Glutamatergic neuron (in vitro differentiated cells): ENCODE measurements at places on chromosomes 6 and 20. TPM values are rescaled to one million over a fixed set of nuclear protein-coding genes. Genes with fewer than 3 reads are reported as not detected.

DNA sequence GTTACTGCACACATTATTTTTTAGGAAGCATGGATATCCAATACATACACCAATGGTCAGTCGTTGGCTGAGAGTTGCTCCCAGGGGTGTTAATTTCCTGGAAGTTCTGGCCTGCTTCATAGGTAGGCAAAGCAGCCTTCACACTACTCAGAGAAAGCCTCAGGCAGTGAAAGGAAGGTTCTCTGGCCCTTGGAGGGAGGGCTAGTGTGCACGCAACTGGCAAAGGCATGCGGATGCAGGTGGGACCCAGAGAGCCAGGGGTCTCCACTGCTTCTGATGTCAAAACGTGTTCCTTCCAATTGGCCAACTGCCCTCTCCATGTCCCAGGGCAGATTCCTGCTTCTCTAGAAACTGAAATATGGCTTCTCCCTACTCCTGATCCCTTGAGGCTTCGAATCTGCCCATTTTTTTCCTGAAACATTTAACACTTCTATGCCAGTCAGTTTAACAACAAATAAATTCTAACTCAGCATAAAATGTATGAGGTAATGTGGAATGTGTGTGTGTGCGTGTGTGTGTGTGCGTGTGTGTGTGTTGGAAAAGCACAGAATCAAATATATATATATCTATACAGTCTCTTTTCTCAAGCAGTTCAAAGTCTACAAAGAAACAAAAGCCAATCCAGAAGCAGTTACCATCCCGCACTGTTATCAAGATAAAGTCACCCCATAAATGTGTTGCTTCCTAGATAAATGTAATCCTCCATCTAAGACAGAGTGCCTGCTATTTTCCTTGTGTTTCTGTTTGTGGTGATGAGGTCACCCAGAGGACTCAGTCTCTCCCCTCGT is 94.0 kb upstream of the HIVEP1 start:
- DNase-seq: no peak

DNA sequence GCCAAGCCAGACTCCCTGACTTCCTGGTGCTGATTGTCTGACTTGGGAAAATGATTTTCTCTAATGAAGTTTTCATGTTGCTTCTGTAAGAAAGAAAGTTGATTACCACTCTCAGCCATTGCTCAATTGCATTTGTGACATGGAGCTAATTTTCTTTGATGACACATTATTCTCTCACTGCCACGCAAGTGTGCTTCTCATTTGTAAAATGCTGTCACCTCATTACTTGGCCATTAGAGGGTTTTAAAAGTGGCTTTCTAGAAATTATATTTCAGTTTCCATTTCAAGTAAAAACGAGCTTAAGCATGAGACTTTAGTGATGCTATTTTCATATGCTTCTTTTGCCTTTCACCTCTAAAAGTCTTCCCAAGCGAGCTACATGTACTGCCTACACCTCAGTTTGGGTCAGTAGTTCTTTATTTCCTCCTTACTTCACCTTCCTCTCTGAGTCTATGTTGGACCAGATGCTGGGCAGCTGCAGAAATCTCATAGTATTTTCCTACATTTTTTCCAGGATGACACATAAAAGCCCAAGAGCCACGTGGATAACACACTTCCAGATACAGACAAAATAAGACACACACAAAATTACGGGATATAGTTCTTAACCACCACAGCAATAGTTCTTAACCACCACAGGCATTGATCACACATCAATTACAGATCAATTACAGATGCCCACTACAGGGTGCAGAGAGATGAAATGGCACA is 6.3 kb upstream of the FAM210B start:
- DNase-seq: no peak

ID1 gene
- 92.0 TPM for total RNA-seq

DNA sequence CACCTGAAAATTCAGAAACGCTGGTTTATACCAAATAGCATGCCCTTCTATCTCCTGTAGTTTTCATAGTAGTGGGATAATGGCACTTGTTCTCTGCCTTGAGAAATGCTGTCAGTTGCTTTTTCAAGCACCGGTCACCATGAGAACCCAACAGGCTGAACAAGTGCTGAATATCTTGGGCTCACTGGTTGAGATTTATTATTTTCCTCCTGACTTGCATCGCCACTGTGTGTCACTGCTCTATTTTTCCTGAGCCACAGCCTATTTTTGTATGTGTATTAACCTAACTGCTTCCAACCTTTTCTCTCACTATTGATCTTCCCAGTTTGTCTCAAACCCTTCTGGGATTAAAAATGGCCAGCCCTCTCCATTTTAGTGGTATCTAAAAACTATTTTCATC is 71.9 kb downstream of the OPN5 start:
- DNase-seq: no peak

GRCh38 chr6:11586536-11586935 is 49.0 kb downstream of the TMEM170B start:
- no peak for DNase-seq

MLN gene
- not detected for total RNA-seq

DNA sequence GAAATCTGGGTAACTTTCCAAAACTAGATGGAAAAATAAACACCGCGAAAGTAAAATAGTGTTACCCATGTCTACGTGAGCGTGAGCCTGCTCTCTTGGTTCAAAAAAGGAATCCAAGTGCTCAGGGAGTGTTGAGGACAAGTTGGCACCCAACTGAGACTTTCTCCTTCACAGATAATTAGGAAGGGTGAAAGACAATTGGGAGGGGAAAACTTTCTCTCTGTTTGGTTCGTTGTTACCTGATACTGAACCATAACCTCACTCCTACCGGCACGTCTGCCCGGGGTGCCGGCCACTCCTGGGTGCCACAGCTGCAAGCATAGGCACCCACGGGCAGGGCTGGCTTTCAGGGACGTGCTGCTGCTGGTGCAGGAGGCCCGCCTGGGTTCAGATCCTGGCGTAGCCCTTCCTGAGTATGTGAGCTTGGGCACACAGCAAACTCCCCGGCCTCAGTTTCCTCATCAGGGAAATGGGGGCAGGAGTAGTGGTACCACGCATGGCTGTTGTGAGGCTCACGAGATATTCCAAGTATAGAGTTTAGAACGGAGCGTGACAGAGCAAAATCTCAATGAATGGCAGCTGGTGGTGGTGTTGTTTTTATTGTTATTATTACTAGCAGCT is 38.2 kb upstream of the PMEPA1 start:
- no peak for DNase-seq

MYH7B gene
- total RNA-seq: 1.5 TPM

GRCh38 chr6:225907-226306 is 66.4 kb upstream of the DUSP22 start:
- no peak for DNase-seq

DNA sequence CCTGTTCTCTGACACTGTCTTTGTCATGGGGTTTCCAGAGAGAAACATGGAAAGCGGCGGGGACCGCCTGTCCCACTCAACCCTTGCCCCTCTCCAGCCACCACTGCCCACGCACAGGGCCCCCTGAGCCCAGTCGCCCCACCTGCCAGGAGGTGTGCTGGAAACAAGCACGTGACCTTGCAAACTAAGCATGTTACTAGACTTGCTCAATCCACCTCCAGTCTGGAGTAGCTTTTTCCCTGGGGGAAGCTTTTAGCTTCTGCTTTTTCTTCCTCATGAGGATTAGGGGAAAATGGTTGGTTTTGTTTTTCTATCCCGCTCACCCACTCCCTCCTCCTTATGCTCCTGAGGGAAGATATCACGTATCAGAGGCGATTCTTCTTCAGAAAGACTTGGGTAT is 105.7 kb downstream of the PLEKHG1 start:
- DNase-seq: no peak

DNA sequence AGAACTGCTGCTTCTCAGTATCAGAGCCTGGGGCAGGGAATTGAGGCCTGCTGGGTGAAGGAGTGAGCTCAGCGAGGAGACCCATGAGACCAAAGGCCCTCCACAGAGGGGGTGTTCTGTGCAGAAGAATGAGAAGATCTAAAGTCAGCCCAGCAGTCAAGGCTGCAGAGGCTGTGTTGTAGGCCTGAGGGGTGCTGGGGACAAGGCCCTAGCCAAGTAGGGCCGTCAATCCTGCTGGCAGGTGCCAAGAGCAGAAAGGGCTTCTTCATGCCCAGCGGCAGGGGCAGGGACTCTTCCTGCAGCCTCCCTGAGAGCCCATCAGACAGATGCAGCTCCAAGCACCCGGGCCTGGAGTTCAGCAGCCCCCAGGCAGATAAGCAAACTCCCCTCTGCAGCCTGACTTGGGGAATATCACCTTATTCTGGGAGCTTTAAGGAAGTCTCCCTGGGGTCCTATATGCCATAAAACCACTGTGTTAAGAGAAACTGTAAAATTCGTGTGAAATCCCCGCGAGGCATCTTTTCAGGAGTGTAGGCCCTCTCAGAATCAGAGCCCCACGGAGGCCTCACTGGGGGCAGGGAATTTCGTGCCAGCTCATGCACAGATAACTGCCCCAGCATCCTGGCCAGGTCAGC is 9.0 kb downstream of the CCDC167 start:
- no peak for DNase-seq

CENPB gene
- total RNA-seq: 47.1 TPM

- DNase-seq: no peak
Observed at GRCh38 chr20:6588296-6588695, 179.2 kb upstream of the BMP2 start.

GRCh38 chr20:24160563-24161281 is 172.1 kb upstream of the GGTLC1 start:
- peak; percentile 74 for DNase-seq

DNA sequence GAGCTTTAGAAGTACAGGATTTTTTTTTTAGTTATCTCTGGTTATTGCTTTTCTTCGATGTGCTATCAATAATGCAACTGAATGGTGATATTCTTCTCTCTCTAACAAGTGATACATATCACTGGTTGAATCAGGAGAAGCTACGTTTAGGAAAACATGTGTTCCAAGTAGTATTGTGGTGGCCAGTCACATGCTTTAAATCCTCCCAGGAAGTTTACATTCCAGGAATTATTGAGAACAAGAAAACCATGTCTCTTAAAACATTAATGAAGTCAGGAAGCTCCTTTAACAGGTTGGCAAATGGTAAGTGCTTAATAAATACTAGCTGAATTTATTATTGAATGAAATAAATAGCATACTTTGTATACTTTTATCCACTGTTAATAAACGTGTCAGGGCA is 371.1 kb downstream of the BCKDHB start:
- no peak for DNase-seq

HLA-DQA1 gene
- not detected for total RNA-seq

CALHM6 gene
- not detected for total RNA-seq

- no peak for DNase-seq
Observed at GRCh38 chr6:143961886-143962878, 45.9 kb downstream of the PLAGL1 start.

GRCh38 chr6:15429141-15430110 is 183.6 kb downstream of the JARID2 start:
- DNase-seq: no peak

DNA sequence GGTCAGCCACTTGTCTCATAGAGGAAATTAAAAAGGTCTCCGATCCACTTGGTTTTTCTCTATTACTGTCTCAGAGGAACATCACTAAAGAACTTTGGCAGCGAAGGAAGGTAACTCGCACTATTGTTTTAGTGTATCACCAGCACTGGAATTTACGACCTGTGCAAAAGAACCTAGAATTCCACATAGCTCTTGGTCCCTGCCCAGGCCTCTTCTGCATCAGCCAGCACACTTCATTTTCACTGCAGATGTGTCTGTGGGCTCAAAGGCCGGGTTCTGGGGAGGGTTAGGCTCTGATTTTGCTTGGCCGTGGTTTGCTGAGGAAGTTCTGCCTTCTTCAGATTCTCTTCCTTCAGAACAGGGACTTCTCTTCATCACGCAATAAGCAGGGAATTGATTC is 102.8 kb upstream of the TMEM181 start:
- DNase-seq: no peak

- peak; percentile 42 for DNase-seq
Observed at GRCh38 chr6:107318100-107318736, 141.1 kb downstream of the PDSS2 start.

DNA sequence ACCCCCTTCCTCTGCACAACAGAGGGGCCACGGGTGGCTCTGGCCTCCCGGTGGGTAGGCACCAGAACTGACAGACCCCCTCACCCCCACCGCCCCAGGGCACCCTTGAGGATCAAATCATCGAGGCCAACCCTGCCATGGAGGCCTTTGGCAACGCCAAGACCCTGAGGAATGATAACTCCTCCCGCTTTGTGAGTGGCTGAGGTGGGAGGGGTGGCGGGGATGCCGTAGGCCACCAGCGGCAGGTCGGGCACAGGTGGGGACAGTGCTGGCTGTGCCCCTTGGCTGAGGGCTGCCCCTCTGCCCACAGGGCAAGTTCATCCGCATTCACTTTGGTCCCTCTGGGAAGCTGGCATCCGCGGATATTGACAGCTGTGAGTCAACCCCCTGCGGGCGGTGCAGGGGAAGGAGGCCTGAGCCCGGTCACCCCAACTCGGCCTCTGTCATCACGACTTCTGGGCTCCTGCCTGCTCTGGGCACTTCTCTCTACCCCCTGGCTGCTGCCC is 29.1 kb downstream of the MYH7B start:
- no peak for DNase-seq

- no peak for DNase-seq
Observed at GRCh38 chr6:157019115-157019641, 242.0 kb downstream of the ARID1B start.

DNA sequence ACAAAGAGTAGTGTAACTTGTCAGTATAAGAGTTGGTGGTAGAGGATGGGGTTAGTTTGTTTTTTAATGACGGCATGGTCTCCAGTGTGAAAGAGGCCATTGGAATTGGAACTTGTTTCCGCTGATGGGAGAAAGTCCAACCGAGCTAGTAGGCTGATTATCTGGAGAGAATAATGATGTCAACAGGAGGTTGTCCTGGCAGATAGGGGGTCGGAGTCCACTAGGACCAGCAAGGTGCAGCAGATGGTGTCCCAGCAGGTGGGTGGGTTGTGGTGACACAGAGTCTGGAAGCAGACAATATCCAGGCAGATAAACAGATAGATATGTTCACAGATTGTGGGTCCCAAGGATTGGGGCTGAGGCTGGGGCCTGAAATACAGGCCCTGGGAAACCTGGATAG is 35.1 kb downstream of the PKIB start:
- no peak for DNase-seq

- no peak for DNase-seq
Observed at GRCh38 chr20:64283646-64284045, 28.1 kb downstream of the PCMTD2 start.

- DNase-seq: no peak
Observed at GRCh38 chr6:149055195-149055899, 262.2 kb upstream of the TAB2 start.

- DNase-seq: no peak
Observed at GRCh38 chr20:23325107-23325506, 25.5 kb upstream of the NXT1 start.

GRCh38 chr6:143999406-143999805 is 8.7 kb downstream of the PLAGL1 start:
- DNase-seq: no peak

- no peak for DNase-seq
Observed at GRCh38 chr20:37316116-37316774, 26.8 kb downstream of the MANBAL start.

DNA sequence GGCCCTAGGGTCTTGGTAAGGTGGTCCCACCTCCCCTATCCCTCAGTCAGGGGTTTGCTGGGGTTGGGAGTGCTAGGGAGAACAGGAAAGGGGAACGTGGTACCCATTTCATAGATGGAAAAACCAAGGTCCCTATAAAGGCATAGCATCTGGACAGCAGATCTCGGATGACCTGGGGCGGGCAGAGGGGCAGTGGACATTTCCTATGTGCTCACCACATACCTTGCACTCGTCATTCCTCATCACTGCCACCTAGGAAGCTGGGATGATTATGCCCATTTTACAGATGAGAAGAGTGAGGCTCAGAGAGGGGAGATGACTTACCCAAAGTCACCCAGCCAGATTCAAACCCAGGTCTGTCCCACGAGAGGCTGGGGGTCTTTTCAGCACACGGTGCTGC is 12.1 kb downstream of the MYLK2 start:
- DNase-seq: no peak

GRCh38 chr6:113632220-113632864 is 224.8 kb upstream of the MARCKS start:
- DNase-seq: no peak
